ENCODE measurements at places on chromosomes 5 and 9.

DNA sequence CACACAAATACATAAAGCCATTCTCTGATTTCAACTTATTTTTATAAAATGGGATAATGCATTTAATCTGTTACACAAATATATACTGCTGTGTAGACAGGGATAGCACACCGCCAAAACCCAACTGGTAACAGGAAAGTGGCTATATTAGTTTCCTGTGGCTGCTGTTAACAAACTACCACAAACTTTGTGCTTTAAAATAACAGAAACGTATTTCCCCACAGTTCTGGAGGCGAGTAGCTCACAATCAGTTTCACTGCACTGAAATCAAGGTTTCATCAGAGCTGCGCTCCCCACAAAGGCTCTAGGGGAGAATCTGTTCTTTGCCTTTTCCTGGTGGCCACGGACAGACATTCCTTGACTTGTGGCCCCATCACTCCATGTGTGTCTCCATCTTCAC is 94.0 kb downstream of the MLLT3 start:
- DNase-seq, result no peak

DNA sequence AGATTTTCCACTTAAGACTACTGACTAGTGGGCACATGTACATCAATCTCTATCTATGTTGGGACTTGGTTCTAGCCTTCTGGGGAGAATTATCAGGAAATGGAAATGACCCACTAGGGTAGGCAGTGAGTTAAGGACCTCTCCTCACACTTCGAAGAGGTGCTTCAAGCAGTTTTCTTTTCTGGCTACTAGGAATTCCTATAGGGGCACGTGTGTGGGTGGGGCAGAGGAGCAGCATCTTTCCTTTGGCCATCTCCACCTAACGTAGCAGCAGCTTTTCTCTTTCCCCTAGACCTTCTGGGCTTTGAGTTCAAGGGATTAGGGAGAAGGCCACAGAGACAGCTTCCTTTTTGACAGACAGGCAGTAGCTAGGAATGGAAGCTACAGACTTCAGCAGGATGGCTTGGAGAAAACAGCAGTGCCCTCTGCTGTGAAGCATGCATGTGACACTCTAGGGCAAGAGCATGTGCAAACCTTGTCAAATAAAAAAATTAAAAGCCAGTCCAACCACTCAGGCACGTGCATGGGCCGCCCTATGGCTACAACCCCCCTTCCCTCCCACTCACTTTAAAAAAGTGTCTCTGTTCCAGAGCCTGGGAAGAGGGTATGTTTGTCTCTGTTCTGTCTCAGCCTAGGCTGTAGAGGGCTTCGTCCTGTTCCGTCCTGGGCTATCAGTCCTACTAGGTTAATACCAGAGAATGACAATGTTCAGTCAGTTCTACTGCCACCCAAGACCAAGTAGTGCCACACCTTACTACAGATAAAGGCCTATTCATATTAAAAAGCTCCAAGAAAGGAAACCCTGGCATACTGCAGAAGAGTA is 8.7 kb upstream of the GFRA3 start:
- DNase-seq, result peak; percentile 42

DNA sequence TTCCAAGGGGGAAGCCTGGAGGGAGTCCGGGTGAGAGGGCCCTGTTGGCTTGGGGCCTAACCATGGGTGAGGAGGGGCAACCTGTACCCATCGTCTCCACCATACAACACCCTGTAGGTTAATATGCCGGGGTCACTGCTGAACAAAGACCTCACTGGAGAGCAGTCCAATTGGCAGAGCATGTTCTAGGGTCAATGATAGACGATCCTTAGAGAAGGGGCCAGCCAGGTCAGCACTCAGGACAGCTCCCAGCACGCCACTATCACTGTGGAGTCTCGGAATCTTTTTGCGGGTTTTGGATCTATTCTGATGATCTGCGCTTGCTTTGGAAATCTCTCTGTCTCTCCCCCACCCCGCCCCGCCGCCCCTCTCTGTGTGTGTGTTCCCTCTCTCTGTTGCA is 218.4 kb upstream of the MVB12B start:
- peak; percentile 10 for DNase-seq

- peak; percentile 95 for DNase-seq
Measured at GRCh38 chr9:128192601-128193371, 1.4 kb upstream of the CIZ1 start.

DNA sequence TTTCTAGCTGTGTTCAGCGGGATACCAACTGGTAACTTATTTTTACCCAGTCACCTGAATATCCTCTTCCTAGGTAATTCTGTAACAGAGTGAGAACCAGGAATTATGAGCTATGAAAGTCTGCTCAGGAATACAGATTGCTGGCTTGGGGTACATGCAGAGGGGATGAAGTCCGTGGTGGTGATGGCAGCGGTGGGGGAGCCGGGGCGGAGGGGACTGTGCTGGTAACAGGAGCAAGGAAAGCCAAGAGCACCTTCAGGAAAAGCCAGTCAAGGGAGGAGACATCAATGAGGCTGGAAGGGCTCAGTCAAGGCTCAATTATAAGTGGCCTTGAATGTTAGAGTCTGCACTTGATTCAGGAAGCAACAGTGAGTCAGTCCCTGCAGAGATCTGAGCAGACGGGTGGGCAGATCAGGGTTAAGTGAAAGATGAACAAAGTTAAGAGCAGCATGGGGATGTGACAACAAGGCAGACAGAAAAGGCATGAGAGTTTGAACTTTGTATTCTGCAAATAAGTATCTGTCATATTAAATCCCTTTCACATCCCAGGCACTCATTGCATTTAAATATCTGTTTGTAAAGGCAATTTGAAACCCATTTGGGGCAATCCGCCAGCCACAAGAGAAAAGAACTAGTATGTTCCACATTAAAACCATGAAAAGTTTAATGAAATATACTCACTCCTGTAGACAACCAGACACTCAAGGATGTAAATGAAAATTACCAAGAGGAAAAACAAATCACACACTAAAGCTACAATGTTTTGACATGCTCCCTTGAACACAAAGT is 101.2 kb downstream of the TTC39B start:
- no peak for DNase-seq

- DNase-seq, result no peak
Measured at GRCh38 chr5:2901511-2901910, 150.0 kb upstream of the IRX2 start.

DNA sequence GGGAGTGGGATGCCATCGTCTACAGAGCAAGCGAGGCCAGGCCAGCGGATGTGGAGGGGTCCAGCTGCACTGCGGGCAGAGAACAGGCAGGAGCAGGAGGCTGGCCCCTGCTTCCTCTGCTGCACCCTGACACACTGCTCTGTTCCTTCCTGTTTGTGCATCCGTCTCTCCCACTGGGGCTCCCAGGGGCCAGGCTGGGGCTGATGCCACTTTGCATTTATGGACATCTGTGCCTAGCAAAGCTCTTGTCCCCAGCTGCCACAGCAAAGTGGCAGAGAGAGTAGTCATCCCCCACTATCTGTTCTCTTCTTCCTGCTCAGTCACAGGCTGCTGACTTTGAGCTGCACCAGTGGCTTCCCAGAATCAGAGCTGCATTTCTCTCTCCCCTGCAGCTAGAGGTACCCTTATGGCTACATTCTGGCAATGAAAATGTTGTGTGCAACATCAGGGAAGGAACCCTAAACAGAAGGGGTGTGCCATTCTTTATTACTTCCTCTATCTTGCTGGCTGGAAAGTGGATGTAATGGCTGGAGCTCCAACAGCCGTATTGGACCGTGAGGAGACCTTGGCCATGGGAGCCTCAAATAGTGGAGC is 4.2 kb upstream of the NINJ1 start:
- DNase-seq, result no peak

DNA sequence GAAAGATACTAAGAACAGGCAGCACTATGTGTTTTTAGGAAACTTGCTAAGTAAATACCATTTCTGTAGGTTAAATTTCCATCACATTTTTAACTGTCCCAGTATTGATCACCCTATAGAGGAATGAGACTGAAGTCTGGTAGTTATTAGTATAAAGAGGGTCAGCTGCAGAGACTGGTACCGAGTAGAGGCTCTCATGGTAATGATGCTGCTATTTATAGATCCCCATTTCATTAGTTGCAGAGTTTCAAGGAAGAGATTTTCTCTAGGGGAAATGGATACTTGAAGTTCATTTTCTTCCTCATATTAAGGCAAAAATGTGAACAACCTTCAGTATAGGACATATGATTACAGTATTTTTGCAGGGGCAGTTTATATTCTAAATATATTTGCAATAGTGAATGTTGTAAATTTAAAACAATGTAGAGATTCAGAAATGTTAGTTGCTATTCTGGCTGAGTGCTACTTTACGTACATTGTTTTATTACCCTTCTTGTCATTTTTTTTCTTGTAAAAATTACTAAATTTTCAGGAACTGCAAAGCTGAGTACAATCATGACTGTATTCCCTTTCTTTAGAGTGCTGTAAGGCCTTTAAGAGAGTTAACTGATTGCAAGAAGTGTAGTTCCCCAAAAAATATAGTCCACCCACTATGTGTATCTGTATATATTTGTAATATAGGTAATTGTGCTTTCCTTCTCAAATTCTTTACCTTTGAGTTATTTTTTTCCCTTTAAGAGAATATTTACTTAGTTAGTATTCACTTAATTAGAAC is 14.7 kb downstream of the PBX3 start:
- no peak for DNase-seq

- DNase-seq, result no peak
Measured at GRCh38 chr5:150270541-150271295, 18.9 kb downstream of the CAMK2A start.

DNA sequence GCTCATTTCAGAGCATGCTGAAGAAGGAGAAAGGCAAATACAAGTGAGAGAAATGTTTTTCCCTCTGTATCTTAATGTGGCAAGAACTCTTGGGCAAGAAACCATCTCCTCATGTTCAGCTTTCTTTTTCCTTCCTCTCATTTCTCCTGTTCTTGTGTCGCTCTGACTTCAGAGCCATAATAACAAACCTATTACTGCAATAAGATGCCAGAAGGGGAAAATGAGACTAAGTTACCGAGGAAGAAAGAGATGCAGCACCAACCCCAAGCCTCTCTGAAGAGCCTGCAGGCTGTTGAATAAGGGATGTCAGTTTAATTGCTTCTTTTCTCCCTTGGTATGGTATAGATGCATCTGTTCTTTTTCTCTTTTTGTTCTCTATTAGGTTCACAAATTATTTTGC is 170.1 kb upstream of the GLRA1 start:
- DNase-seq, result no peak

DNA sequence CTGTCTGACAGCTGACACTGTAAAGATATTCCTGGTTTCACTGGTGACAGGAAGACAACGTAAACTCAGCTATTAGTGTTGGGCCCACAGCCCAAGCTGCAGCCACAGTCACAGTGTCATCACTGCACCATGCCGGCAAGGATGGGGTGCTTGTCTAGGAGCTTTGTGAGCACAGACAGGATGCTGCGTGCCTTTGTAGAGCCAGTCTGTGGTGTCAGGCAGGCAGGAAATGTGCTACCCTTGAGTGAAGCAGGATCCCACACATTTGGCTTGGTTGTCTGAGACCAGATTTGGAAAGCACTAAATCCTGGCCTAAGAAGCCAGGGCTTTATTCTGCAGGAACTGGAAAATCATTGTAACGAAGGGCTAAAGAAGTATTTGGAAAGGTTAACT is 121.6 kb upstream of the ADAMTS16 start:
- peak; percentile 76 for DNase-seq

DNA sequence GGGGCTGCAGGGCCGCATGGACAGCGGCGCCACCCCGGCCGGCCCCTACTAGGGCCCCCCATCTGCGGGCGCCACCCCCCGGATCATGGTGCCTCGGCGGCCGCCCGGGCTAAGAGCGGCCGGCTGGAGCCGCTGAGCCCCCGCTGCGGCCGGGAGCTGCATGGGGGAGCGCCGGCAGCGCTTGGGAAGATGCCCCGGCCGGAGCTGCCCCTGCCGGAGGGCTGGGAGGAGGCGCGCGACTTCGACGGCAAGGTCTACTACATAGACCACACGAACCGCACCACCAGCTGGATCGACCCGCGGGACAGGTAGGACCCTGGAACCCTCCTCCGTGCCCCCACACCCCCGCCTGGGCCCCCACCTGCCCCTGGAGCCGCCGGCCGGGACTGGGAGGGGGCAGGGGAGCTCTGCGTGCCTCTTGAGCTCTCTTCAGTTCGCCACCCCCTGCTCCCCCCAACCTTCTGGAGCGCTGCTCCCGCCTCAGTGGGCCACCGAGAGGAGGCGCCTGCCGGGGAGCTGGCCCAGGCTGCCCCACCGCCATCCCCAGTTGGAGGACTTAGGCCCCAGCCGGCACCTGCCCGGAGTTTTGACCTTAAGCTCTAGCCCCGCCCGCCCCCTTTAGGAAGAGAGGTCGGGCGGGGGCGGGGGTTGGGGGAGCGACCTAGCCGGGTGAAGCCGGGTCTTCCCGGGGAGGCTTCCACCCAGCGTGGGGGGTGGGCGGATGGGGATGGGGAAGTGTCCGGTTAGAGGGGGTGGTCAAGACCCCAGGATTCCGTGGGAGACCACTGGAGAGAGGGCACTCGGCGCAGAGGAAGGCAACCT is 730 bp downstream of the WWC1 start:
- DNase-seq, result peak; percentile 45

- DNase-seq, result peak; percentile 41
Measured at GRCh38 chr9:12640016-12640587, 53.1 kb upstream of the TYRP1 start.

- DNase-seq, result no peak
Measured at GRCh38 chr9:94713436-94714215, 12.9 kb upstream of the AOPEP start.

DNA sequence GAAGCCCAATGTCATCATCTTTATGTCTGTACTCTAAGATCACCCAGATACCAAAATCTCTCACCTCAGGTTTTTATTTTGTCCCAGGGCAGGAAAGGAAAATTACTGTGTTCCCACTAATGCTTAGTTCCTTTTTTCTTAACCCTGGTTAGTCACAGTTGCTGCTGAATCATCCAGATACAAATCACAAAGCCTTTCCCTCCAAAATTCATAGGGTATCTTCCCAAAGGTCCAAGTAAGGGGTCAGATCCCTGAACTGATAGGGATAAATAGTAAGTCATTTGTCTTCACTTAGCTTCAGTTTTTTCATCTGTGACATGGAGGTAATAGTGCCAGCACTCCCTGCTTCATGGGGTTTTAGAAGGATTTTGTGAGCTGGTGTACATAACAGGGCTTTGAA is 2.2 kb downstream of the PLCXD3 start:
- DNase-seq, result peak; percentile 15

GRCh38 chr9:78521680-78522079 is 224.8 kb downstream of the PSAT1 start:
- no peak for DNase-seq

- DNase-seq, result peak; percentile 24
Measured at GRCh38 chr5:126015235-126016181, 407.7 kb upstream of the GRAMD2B start.

- no peak for DNase-seq
Measured at GRCh38 chr9:29775491-29775890, 2202.2 kb upstream of the C9orf72 start.

GRCh38 chr5:180688330-180689070 is 39.1 kb upstream of the FLT4 start:
- DNase-seq, result no peak

- no peak for DNase-seq
Measured at GRCh38 chr5:130568791-130569190, 596.3 kb downstream of the HINT1 start.

DNA sequence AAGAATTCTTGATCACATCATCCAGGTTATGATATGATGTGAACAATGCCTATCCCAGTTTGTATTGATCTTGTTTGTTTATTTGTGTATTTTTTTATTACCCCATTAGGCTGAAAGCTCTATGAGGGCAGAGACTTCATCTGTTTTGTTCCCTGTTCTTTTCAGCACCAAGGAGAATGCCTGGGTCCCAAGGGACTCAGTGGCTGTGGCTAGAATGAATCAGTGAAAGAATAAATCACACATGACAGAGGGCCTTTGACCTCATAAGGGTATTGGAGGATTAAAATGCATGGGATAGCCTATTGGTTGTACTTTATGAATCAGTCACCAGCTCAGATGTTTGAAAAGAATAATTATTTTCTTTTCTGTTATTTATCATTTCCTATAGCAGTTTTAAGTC is 292.2 kb downstream of the GAS1 start:
- no peak for DNase-seq

Data from EL (cell line).